ENCODE measurements at places on chromosomes 12 and 14.

DNA sequence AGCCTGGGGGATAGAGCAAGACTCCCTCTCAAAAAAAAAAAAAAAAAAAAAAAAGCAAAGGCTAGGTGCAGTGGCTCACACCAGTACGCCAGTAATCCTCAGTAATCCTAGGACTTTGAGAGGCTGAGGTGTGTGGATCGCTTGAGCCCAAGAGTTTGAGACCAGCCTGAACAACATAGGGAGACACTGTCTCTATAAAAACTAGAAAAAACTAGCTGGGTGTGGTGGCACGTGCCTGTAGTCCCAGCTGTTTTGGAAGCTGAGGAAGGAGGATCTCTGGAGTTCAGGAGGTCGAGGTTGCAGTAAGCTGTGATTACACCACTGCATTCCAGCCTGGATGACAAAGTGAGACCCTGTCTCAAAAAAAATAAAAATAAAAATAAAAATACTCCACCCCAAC lies 8.9 kb upstream of the RBM25 start:
- DNase-seq, result no peak

- DNase-seq, result no peak
Observed at GRCh38 chr12:93521225-93522080, 51.0 kb upstream of the SOCS2 start.

- no peak for DNase-seq
Observed at GRCh38 chr12:55797550-55797949, 20.0 kb downstream of the SARNP start.

DNA sequence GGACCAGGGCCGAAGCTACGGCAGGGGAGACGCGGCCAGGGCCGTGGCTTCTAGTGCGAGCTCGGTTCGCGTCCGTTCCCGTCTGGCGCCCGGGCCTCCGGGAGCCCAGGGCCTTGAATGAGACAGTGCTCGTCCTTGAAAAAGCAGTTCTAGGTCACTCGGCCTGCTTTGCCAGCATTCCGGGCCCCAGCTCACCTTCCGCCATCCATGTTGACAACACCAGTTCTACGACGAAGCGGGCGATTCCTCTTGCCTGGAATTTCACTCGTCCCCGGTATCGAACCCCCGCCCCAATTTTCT lies 4.5 kb downstream of the OR10AD1 start:
- no peak for DNase-seq

- DNase-seq, result no peak
Observed at GRCh38 chr12:111412830-111413441, 7.2 kb downstream of the SH2B3 start.

GRCh38 chr14:50647753-50648152 lies 20.4 kb downstream of the SAV1 start:
- no peak for DNase-seq

DNA sequence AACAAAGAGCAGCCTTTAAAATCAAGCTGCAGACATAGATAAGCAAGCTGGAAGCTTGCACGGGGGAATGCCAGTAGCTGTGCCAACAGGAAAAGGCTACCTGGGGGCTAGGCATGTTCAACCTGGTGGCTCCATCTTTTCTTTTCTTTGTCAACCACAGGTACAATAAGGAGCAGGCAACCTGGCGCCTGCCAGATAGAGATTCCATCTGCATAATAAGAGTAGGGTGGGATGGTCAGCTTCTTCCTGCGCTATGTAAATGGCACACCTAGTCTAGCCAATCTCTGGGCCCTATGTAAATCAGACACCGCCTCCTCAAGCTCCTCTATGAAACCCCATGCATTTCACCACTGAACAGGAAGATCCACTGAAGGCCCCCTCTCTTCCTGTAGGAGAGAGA lies 87.4 kb upstream of the PKP2 start:
- DNase-seq, result no peak

DNA sequence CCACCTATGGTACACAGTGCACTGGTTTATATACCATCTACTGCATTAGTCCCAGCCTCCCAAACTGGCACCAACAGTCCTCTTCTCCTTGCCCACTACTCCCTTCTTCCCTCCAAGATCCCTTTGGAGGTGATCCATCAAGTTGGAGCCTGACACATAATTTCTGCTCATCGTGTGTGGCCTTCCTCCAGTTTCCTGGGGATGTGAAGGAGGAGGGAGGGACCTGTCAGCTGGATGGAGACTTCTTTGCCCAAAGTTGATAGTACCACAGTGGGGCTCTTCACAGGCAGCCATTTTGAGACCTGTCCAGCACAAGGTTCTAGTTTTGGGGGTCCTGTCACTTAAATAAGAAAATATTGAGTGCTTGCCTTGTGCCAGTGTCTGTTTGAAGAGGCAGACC lies 17.1 kb upstream of the CTDSP2 start:
- DNase-seq, result no peak

- DNase-seq, result no peak
Observed at GRCh38 chr14:89377544-89377943, 39.5 kb downstream of the FOXN3 start.

- DNase-seq, result no peak
Observed at GRCh38 chr12:95577820-95578219, 26.5 kb upstream of the USP44 start.

DNA sequence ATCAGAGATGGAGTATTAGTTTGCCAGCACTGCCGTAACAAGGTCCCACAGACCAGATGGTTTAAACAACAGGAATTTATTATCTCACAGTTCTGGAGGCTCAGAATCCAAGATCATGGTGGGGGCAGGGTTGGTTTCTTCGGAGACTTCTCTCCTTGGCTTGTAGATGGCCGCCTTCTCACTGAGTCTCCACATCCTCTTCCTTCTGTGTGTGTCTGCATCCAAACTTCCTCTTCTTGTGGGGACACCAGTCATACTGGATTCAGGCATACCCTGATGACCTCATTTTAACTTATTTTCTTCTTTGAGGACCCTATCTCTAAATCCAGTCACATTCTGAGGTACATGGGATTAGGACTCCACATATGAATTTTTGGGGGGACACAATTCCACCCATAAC lies 455.5 kb downstream of the RGS6 start:
- no peak for DNase-seq

DNA sequence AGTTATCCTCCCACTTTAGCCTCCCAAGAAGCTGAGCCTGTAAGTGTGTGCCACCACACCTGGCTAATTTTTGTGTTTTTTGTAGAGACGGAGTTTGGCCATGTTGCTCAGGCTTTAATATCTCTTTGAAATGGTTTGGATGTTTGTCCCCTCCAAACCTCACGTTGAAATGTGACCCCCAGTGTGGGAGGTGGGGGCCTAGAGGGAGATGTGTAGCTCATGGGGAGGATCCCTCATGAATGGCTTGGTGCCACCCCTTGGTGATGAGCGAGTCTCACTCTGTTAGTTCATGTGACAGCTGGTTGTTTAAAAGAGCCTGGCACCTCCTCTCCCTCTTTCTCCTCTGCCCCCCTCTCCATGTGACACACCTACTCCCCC lies 23.6 kb upstream of the TTC7B start:
- no peak for DNase-seq

- no peak for DNase-seq
Observed at GRCh38 chr14:95026851-95027463, 130.4 kb downstream of the DICER1 start.

- DNase-seq, result no peak
Observed at GRCh38 chr14:99075061-99075460, 196.9 kb downstream of the BCL11B start.

GRCh38 chr14:86521031-86521730 lies 991.2 kb downstream of the FLRT2 start:
- no peak for DNase-seq

- no peak for DNase-seq
Observed at GRCh38 chr14:34806257-34806656, 68.9 kb downstream of the BAZ1A start.

DNA sequence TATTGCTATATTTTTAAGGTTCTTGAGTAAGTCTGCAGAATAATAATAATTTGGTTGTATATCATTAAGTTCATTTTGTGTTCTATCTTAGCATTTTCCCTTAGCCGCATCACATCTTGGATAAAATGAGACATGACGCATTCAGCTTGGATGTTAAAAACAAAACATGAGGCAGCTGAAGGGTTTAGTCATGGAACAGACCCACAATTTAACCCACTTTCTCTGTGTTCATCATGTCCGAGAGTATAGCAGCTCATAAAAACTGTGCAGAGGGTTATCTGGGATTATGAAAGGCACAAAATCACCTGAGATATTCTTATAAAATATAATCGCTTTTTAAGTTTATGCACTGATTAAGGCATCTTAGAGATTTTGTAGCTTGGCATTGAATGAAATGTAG lies 219.3 kb downstream of the TRHDE start:
- no peak for DNase-seq

DNA sequence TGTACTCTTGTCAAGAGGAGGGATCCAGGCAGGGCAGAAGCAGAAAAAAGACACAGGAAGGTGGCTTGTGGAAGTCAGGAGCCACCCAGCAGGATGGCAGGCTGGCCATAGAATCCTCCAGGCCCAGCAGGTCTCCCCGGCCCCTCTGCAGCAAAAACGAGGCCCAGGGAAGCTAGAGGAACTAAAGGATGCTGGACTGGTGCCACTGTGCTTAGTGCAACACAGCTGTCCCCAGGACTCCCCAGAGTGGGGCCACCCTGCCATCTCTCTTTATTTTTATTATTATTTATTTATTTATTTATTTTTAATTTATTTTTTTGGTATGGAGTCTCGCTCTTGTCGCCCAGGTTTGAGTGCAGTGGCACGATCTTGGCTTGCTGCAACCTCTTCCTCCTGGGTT lies 54.1 kb downstream of the PITPNM2 start:
- no peak for DNase-seq

DNA sequence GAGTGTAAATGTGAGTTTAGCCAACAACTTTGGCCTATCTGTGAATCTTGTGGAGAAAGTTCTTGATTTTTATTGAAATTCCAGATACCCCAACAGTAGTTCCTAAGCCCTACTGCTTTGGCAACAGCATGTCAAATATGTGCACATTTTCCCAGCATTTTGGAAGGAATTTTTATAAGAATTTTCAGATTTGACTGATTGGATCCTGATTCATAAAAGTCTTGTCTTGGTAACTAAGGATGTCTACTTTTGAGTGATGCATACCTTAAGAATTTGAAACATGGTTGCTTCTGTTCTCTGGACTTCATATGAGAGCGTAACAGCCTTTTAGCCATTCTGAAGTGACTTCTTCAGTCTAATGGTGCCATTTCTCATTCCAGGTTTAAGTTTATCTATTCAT lies 106.7 kb downstream of the ANO4 start:
- DNase-seq, result no peak

GRCh38 chr12:129788506-129789084 lies 115.2 kb downstream of the TMEM132D start:
- DNase-seq, result no peak

GRCh38 chr12:32535288-32535999 lies 136.1 kb downstream of the FGD4 start:
- no peak for DNase-seq

DNA sequence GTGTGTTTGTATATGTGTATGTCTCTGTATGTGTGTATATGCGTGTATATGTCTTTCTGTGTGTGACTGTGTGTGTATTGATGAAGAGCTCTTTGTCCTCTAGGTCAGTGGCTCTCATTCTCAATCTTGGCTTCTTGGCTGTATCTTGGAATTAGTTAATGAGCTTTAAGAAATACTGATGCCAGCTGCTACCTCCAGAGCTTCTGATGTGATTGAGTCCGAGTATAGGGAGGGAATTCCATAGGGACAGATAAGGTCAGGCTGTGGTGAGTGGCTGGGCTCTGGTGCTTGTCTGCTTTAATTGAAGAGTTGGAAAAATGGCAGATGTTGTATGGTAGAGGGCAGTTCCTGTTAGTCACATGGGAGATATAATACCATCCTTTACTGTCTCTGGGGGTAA lies 140.1 kb downstream of the C12orf75 start:
- DNase-seq, result no peak

GRCh38 chr14:64717870-64718269 lies 13.6 kb downstream of the PLEKHG3 start:
- DNase-seq, result no peak

- DNase-seq, result no peak
Observed at GRCh38 chr14:91143862-91144261, 30.0 kb downstream of the DGLUCY start.

DNA sequence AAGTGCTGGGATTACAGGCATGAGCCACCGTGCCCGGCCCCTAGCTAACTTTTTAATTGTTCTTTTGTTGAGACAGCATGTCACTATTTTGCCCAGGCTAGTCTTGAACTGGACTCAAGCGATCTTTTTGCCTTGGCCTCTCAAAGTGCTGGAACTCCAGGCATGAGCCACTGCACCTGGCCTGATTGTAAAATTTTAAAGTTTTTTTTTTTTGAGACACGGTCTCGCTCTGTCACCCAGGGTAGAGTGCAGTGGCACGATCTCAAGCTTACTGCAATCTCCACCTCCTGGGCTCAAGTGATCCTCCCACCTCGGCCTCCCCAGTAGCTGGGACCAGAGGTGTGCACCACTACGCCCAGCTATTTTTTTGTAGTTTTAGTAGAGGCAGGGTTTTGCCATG lies 79.1 kb upstream of the SINHCAF start:
- DNase-seq, result no peak

- no peak for DNase-seq
Observed at GRCh38 chr14:48575772-48576171, 900.4 kb upstream of the MDGA2 start.

DNA sequence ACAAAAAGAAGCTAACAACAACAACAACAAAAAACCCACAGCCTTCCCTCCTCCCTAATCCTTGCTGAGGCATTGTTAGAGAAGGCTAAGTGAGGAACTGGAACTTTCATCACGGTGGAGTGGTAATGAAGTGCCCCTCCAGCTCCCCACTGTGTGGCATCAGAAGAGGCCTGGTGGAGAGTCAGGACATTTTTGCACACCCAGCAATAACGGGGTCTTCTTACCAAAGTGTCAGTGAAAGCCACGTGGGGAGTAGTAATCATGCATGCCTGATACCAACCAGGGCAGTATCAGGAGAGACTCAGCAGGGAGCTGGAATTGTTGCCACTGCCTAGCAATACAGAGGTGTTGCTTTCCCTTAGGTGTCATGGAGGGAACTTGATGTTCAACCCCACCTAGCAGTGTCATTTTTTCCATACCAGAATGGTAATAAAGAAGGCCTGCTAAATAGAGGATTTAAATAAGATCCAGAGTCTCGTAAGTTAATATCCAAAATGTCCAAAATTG lies 299.7 kb upstream of the RGS6 start:
- DNase-seq, result no peak

DNA sequence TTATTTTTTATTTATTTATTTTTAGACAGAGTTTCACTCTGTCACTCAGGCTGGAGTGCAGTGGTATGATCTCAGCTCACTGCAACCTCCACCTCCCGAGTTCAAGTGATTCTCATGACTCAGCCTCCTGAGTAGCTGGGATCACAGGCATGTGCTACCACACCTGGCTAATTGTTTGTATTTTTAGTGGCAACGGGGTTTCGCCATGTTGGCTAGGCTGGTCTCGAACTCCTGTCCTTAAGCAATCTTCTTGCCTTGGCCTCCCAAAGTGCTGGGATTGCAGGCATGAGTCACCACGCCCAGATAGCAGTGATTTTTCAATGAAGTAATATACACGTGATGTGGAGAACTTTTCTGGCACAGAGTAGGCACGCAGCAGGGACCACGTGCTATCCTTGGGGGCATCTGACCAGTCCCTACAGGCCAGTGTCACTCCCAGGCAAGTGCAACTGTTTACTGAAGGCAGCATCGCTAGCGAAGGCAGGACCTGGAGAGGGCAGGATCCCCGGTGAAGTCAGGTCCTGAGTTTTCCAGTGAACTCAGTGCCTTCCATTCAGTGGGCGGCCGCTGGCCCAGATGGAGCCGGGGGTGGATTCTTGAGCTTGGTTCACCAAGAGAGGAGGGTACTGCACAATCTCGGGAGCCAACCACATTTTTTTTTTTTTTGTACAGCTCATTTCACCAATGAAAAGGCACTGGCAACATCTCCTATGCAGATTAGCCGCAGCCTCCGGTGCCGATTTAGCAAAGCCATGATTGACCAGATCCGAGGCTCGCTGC lies 11.1 kb upstream of the CLMN start:
- DNase-seq, result no peak

GRCh38 chr14:50340045-50340444 lies 27.9 kb downstream of the DMAC2L start:
- no peak for DNase-seq

Data from cortex of kidney (tissue), 1 donor.